ENCODE measurements at places on chromosomes 1 and 21.
A peak's percentile ranks its signal among the peaks of the same experiment; 100 is the strongest.

DNA sequence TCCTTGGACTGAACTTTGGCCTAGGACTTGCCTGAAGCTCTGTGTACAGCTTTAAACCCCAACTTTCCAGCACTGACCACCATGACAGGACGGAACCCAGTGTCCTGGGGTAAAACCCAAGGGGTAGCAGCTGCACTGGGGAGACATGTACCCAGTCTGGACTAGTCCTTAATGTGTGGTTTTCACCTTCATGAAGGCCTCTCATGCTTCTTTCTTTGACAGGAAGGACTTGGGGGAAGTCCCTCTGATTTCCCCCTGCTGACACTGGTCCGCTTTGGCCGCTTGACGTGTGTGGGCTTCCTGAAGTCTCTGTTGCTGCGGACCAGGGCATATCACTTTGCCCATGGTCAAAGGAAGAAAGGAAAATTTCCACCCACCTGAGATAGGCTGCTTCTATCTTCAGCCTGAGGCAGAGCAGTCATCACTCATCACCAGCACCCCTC is 66.3 kb upstream of the PRDX6 start:
- DNase-seq = no peak

DNA sequence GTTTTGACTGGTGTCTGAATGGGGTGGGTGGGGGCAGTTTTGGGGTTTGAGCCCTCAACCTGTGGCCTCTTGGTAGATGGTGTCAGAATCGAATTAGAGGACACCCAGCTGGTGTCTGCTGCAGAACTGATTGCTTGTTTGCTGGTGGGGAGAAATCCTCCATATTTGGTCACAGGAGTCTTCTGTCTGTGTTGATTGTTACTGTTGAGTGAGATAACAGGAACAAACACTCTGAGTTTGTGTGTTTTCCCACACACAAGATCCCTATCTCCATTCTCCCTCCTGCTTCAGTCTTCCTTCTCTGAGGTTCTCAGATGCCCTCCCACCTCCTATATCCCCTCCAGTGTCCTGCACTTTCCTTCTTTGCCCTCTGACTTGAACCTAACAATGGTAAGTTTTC is 19.1 kb upstream of the CGN start:
- no peak for DNase-seq

GRCh38 chr1:24864370-24864777 is 65.7 kb downstream of the RUNX3 start:
- DNase-seq = peak; percentile 11

GRCh38 chr1:57982852-57983251 is 559.0 kb upstream of the DAB1 start:
- no peak for DNase-seq

GRCh38 chr1:25890239-25891034 is 14.9 kb upstream of the PAQR7 start:
- peak; percentile 93 for DNase-seq

DNA sequence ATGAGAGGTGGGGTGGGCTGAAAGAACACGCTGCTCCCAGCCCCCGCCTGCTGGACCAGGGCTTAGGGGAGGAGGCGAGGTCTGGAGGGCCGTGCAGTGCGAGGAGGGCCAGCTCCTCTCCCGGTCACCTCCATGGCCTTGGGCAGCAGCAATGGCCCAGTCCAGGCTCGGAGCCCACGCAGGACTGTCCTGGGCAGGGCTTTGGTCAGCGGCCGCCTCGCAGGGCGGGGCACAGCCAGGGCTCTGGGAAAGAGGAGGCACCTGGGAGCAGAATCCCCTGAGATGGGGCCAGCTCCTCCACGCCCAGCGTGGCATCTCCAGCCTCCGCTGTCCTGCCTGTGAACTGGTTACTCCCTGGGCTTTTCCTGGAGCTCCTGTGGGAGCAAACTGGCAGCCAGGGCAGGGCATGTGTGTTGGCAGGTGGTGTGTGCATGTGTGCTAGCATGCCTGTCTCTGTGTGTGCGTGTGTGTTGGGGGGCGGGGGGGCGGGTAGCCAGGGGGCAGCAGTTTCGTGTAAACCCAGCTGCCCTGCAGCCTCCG is 27.4 kb downstream of the ARHGEF16 start:
- no peak for DNase-seq

GRCh38 chr1:4668743-4669700 is 14.6 kb downstream of the AJAP1 start:
- no peak for DNase-seq

DNA sequence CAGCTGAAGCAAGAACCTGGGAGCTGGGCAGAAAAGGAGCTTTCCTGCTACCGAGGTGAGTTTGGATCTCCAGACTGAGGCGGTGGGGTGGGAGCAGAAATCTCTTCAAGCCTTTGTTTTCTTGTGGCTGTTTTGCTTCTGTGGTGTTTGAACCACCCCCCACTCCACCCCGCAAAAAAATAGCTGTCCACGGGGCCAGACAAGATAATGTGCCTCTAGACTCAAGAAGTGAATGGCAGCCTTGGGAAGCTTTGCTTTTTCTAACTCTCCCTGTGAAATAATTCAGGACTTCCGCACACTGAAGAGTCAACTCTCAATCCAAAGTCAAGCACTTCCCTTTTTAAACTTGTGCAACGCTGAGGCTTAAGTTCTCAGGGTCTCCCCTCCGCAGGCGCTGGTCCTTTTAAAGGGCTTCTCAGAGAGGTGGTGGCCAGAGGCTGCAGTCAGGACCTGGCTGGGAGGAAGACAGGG is 159.6 kb upstream of the COA6 start:
- DNase-seq = no peak

GRCh38 chr1:226310637-226311195 is 1.8 kb upstream of the LIN9 start:
- DNase-seq = peak; percentile 61

GRCh38 chr1:101259744-101260148 is 22.9 kb downstream of the S1PR1 start:
- DNase-seq = peak; percentile 45

DNA sequence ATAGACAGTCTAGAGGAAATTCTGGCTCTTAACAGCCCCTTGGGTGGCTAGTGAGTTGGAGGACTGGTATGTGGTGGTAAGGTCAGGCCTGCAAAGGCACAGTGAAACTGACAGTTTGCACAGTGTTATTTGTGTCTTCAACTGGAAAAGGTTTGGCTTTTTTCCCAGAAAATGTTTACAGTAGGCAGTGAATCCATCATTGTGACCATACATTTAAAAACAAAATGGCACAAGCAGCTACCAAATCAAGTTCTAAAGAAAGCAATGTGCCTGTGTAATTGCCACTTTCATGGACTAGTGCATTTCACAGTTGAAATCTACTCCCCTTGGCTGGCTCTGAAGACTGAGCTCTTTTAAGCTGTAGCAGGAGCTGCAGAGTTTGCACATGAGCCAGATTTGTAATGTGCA is 24.8 kb downstream of the ATPAF1 start:
- DNase-seq = peak; percentile 49

DNA sequence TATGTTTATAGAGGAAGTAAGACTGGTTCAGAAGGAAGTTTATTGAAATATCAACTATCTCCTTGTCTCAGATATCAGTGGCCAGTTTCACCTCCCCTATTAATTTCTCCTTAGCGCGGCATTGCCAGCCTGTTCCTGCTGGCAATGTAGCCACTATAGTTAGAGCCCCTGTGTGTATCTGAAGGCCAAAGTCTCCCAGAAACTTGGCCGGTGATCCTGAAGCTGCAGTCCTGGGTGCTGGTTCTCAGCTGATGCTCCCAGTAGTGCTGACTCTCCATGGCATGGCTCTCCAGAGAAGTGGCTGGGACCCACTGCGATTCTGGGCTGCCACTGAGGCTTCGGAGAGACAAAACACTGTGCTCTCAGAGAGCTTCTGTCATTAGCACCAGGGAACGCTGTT is 59.9 kb downstream of the TNN start:
- no peak for DNase-seq

- DNase-seq = peak; percentile 19
Measured at GRCh38 chr1:43205671-43206070, 33.5 kb downstream of the CFAP57 start.

- DNase-seq = no peak
Measured at GRCh38 chr1:229011022-229011421, 259.9 kb upstream of the RAB4A start.

DNA sequence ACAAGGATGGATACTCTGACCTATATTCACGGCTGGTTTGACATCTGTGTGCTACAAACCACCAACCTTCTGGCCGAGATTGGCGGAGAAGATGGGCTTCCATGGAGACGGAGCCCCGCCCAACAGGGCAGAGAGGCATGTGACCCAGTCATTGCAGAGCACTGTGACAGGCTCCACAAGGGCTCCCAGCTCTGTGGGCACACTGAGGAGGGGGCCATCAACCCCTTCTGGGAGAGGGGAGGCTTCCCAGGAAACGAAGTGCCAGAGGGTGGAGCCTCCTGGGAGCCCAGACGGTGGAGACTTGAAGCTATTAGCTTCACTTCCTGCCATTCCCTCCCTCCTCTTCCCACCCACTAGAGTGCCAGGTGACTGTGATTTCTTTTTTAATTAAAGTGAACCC is 71.6 kb upstream of the IFFO2 start:
- no peak for DNase-seq

GRCh38 chr1:37498872-37499617 is 15.5 kb downstream of the MEAF6 start:
- no peak for DNase-seq

DNA sequence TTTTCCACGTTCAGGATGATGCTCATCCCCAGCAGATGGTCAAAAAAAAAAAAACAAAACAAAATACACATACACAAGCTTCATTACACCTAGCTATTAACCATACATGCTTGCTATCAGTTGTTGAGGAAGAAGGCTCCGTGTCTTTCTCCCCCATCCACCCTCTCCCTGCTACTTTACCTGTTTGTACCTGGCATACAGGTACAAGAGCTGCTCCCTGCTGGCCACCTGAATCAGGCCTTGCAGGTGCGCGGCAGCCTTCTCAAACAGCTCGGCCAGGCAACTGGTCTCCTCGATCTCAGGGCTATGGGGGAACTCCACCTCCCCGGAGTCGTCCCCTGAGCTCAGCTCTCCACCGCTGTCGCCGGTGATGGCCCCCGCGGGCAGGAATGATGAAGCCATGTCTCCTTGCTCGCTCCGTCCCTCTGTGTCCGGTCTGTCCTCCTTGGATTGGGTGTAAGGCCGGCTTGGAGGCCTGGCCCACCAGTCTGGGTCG is 464 bp downstream of the ACBD6 start:
- DNase-seq = peak; percentile 70

DNA sequence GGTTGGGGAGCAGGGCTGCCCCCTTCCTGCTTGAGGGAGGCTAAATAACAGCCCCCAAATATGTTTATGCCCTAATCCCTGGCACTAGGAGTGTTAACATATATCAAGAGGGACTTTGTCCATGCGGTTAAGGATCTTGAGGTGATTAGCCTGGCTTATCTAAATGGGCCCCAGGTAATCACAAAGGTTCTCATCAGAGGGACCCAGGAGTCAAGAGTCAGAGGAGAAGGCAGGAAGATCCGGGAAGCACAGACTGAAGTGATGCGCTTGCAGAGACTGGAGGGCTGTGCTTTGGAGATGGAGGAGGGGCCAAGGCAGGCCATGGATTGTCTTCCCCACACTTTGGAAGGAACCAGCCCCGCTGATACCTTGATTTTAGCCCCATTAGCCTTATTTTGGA is 86.4 kb downstream of the IER5 start:
- DNase-seq = no peak

DNA sequence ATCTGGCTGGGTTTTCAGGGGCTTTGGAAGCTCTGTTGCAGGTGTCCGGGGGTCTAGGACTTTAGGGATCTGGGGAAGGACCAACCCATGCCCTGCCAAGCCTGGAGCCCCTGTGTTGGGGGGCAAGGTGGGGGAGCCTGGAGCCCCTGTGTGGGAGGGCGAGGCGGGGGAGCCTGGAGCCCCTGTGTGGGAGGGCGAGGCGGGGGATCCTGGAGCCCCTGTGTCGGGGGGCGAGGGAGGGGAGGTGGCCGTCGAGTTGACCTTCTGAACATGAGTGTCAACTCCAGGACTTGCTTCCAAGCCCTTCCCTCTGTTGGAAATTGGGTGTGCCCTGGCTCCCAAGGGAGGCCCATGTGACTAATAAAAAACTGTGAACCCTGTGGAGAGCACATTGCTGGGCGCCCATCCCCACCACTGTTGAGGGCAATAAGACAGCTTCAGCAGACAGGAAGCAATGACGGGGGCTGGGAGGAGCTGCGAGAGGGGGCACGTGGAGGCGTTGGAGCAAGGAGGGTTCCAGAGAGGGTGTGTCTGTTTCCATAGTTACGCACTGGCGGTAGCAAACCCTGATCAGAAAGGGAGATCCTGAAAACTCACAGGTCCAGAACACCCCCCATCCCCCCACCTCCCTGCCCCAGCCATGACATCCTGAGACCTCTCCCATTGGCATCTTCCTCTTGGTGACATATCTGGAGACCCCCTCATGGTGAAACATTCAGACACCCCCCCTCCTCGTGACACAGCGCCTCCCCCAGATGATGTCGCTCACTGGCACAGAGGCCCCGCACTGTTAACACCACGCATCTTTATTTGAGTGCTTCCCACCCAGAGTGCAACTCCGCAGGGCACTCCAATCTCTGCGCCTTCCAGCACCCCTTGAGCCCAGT is 8.4 kb downstream of the MYBPH start:
- no peak for DNase-seq

DNA sequence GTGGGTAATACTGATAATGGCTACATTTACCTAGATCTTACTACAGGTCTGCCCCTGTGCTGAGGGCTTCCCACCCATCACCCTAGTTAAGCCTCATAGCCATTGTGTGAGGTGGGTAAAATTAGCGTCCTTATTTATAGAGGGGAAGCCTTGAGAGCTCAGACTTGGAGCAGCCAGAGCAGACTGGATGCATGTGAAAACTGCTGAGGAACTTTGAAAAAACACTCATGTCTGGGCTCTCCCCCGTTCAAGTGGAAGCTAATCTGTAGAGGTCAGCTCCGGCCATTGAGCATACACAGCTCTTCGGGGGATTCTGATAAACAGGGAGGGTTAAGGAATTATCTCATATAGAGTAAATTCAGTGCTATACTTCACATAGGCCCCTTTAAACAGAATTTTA is 389.7 kb downstream of the RPS6KC1 start:
- DNase-seq = no peak

DNA sequence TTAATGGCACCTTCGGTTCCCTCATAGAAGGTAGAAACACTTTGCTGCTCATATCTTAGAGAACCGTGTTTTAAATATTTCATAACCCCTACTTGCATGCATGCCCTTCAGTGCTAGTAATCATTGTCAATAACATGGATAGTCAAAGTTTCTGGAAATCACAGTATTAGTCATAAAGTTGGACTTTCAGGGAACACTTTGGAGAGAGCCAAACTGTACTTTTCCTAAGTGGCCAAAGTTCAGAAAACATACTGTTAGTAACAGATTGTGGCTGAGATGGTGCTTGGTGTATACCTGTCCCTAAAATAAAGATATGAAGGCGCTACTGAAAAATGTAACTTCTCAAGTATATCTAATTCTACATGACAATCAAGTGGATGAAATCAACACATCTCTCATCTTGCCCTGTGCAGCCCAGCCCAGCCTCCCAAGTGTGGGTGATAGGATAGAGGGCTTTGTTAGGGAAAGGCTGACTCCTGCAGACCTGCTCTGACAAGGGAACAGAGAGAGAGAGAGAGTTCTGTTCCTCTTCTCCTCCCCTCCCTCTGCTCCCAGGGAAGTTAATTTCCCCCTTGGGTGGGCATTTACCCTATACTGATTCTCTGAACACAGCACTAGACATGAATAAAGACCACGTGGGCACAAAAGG is 14.4 kb downstream of the MYOC start:
- DNase-seq = no peak

- DNase-seq = no peak
Measured at GRCh38 chr1:74463333-74463988, 49.0 kb downstream of the LRRC53 start.

- no peak for DNase-seq
Measured at GRCh38 chr1:18783705-18784481, 75.6 kb downstream of the TAS1R2 start.
